ENCODE measurements at places on chromosomes 5 and 9.
A peak's percentile ranks its signal among the peaks of the same experiment; 100 is the strongest.

GRCh38 chr5:171424726-171425125, 5.3 kb downstream of the FGF18 start:
- no peak for DNase-seq

- peak; percentile 84 for DNase-seq
Observed at GRCh38 chr9:112569186-112569585, 82.6 kb downstream of the KIAA1958 start.

DNA sequence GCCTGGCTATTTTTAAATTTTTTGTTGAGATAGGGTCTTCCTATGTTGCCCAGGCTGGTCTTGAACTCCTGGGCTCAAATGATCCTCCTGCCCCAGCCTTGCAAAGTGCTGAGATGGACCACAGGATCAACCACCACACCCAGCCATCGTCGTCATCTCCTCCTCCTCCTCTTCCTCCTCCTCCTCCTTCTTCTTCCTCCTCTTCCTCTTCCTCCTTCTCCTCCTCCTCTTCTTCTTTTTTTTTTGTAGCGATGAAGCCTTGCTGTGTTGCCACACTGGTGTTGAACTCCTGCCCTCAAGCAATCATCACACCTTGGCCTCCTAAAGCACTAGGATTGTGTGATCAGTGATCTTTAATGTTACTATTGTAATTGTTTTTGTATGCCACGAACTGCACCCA, 49.4 kb upstream of the ERBIN start:
- no peak for DNase-seq

GRCh38 chr5:144307736-144308135, 137.1 kb downstream of the KCTD16 start:
- DNase-seq = no peak

DNA sequence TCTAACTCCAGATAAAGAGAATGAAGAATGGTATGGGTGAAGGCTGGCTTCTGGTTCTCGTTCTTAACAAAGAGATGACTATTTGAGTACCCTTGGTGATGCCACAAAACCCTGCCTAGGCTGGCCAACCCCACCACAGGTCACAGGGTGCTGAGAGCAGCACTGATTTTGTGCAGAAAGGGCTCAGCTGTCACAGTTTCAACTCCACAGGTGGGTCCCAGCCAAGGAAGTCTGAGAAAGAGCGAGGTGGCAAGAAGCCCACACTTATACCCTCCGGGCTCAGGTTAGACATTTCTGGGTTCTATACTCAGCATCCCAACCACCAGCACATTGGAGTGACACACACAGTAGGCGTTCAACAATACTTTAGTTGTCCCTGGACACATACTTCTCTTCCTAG, 118.1 kb downstream of the SLIT3 start:
- DNase-seq = peak; percentile 82

GRCh38 chr9:27586304-27586703, 13.0 kb upstream of the C9orf72 start:
- no peak for DNase-seq

- DNase-seq = peak; percentile 98
Observed at GRCh38 chr5:149632311-149633251, 51.3 kb downstream of the ARHGEF37 start.

DNA sequence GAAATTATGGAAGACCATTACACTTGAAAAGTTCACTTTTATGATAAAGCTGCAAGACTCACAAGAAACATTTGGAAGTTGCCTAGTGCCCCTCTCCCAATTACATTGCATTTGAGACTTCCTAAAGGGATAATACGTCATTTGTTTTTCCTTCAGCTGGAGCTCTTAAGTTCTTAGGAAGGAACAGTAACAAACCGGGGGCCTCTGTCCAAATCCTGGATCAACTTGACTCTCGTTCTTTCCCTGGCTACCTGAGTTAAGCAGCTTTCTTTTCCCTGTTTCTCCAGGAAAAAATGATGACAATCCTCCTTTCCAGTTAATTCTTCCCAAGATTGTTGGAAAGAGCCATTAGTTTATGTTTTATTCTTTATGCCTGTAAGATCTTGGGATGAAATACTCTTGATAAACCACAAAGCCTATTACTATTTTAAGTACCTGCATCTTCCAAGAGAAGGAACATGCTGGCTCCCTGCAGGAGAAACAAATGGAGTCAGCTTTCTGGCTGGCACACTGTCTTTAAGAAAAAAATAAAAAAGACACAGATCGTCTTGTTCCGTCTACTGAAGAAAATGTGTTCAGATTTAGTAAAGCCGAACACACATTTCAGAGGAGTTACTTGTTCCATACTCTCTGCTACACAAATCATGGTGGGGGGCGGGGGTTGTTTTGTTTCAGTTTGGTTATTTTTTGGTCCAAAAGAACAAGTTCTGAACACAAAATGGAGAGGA, 297.9 kb downstream of the EFNA5 start:
- no peak for DNase-seq

- no peak for DNase-seq
Observed at GRCh38 chr5:72925336-72926010, 30.4 kb upstream of the FCHO2 start.

- DNase-seq = no peak
Observed at GRCh38 chr5:172683645-172684471, 42.8 kb downstream of the NEURL1B start.

- peak; percentile 61 for DNase-seq
Observed at GRCh38 chr9:72396247-72397091, 31.5 kb upstream of the ZFAND5 start.

- DNase-seq = peak; percentile 95
Observed at GRCh38 chr5:61866930-61867329, 439.1 kb upstream of the KIF2A start.

DNA sequence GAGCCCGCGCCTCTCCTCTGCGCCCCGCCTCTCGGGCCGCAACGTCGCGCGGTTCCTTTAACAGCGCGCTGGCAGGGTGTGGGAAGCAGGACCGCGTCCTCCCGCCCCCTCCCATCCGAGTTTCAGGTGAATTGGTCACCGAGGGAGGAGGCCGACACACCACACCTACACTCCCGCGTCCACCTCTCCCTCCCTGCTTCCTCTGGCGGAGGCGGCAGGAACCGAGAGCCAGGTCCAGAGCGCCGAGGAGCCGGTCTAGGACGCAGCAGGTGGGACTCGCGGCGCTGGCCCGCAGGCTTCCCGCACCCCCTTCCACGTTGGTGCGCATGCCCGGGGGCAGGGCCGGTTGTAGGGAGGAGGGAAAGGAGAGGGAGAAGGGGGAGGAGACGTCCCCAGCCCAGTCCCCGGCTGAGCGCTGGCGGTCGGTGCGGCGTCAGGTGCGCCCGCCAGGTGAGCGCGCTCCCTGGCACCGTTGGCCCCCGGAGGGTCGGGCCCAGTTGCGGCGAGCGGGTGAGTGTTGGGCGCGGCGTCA, at the start of gene OCLN:
Gene OCLN (plus strand): TSS at position 400 of the 532 bp plus-strand sequence. CDS start 11,455 bp downstream, outside the sequence.
- DNase-seq = peak; percentile 89

- DNase-seq = no peak
Observed at GRCh38 chr5:95909738-95910137, 51.9 kb downstream of the ELL2 start.

- peak; percentile 93 for DNase-seq
Observed at GRCh38 chr5:54329731-54330709, 19.6 kb upstream of the ARL15 start.

GRCh38 chr5:101532430-101532829, 629.3 kb upstream of the ST8SIA4 start:
- no peak for DNase-seq

DNA sequence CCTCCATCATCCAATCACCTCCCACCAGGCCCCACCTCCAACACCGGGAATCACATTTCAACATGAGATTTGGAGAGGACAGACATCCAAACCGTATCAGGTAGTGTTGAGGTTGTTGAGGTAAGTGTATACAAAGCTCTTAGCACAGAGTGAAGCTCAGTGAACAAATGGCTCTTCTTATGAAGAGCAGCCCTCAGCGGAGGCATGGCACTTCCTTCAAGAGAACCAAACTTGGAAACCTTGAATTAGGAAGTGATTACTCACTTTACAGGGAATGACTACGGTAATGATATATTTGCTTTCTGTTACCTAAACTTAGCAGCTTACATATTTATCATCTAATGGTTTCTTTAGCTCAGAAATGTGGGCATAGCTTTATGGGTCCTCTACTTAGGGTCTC, 92.8 kb downstream of the IQGAP2 start:
- no peak for DNase-seq

- DNase-seq = no peak
Observed at GRCh38 chr5:174338185-174339010, 292.9 kb downstream of the NSG2 start.

GRCh38 chr5:64947801-64948200, 179.1 kb downstream of the CWC27 start:
- DNase-seq = no peak

- no peak for DNase-seq
Observed at GRCh38 chr9:20903212-20903611, 128.2 kb downstream of the HACD4 start.

DNA sequence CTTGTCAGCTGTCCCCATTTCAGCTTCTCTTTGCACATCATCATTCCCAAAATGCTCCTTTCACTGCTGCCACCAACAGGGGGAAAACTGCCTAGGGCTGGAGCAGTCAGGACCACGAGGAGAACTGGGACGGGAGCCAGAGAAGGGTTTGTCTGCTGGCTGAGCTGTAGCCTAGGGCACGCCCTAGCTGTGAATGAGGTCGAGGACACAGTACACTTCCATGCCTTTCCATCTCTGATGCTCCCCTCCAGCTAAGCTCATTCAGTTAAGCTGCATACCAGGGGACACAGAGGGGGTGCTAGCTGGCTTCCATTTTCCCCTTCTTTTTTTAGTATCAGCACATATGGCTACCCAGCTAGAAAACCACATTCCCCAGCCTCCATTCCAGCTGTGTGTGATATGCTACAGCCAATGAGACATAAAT, 64.7 kb downstream of the STK10 start:
- no peak for DNase-seq

DNA sequence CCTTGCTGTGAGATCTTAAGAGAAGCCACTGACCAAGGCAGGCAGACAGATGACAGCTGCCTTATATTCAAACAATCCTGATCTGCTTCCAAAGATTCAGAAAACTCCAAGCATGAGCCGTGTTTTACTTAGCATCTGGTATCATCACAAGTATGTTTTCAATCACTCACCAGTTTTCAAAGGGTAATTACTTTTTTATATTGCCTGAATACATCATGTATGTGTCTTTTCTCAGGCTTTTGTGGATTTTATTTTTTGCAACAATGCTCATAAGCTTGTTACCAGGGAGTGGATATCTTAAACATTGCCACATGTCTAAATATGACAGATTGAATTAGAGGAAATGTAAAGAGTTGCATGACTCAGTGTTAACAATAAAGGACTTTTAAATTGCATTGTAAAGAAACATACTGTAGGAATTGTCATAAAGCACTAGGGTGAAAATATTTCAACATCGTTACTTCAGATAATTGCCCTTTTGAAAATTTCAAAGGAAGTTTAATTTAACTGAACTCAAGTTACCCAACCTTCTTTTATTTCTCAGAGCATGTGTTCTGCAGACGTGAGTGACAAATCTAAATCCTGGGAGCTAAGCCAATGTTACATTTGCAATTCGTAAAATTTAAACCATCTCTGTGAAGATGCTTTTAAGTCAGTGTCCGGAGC, 326.1 kb downstream of the PLK2 start:
- peak; percentile 49 for DNase-seq

- peak; percentile 58 for DNase-seq
Observed at GRCh38 chr9:122941582-122942234, 888 bp downstream of the RABGAP1 start.

- DNase-seq = peak; percentile 88
Observed at GRCh38 chr5:154221371-154221896, 30.9 kb downstream of the GALNT10 start.

- DNase-seq = no peak
Observed at GRCh38 chr5:80764786-80765185, 110.0 kb upstream of the DHFR start.

DNA sequence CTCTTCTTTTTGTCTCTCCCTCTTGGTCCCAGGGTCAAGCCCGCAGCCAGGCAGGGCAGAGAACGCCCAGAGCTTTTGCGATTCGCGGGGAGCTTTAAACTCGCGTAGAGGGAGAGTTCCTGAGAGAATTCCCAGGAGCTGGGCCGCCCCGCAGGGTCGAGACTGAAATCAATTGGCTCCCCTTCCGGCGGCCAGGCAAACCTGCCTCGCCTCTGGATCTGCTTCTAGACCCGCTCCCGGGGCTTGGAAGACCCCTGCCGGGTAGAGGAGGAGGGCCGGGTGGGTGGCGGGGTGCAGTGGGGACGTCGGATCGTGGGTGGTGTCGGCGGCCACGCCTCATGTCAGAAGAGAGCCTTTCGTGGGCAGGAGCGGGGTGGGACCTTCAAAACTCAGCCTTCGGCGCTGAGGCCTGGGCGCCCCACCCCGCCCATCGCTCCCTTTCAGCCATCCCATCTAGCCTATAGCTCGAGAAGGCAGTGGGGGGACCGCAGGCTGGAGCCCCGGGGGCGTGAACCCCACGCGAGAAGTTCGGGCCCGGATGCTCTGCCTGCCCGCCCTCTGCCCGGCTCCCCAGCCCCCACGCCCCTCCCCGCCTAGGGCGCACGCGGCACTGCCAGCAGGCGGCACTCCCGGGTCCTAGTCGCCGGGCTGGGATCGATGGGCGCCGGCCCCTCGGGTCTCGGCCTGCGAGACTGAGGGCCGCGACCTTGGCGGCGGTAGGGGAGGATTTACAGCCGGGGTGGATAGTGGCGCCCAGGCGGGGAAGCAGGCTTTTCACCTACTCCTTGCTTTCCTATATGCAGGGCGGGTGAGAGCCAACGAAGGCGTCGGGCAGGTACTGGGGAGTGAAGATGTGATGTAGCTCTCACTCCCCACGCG, 6.1 kb downstream of the PRDM6 start:
- no peak for DNase-seq

DNA sequence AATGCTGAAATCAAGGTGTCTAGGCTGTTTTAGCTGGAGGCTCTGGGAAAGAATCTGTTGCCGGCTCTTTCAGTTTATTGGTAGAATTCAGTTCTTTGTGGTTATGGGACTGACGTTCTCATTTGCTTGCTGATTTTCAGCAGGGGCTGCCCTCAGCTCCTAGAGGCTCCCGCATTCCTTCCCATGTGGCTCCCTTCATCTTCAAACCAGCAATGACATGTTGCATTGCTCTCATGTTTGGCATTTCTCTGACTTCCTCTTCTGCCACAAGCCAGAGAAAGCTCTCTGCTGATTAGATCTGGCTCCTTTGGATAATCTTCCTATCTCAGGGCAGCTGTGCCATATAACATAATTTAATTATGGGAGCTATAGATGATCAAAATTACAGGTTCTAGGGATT, 360.3 kb downstream of the LRRC70 start:
- no peak for DNase-seq

GRCh38 chr5:91361790-91362189, 21.3 kb downstream of the ARRDC3 start:
- DNase-seq = no peak

- no peak for DNase-seq
Observed at GRCh38 chr5:100787648-100788047, 115.4 kb downstream of the ST8SIA4 start.

Measured in mammary epithelial cell (primary cell).